ENCODE measurements at places on chromosomes 4 and X.

DNA sequence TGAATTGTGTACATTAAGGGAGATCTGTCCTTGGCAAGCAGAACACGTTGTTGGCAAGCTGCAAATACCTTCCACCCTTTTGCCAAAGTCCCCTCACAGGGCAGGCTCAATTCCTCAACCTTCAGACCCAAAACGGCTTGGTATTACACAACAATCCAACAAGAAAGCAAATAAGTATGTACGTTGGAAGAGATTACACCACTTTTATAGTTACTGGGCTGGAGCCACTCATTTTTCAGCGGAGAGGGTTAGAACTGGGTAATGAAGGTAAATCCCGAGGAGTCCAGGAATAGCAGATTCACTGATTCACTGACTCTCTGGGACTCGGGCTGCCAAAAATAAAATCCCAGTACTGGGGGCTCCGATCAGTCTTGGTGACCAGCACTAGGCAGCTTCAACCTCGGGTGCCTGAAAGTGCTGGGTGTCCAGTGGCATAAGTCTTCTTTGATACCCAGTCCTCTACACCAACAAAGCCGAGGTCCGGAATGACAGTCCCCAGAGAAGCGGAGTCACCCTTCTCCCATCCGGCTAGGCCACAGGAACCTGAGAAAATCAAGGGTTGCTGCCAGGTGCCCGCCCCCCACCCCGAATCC is 587 bp downstream of the TIMM8A start:
- DNase-seq: peak; percentile 28

DNA sequence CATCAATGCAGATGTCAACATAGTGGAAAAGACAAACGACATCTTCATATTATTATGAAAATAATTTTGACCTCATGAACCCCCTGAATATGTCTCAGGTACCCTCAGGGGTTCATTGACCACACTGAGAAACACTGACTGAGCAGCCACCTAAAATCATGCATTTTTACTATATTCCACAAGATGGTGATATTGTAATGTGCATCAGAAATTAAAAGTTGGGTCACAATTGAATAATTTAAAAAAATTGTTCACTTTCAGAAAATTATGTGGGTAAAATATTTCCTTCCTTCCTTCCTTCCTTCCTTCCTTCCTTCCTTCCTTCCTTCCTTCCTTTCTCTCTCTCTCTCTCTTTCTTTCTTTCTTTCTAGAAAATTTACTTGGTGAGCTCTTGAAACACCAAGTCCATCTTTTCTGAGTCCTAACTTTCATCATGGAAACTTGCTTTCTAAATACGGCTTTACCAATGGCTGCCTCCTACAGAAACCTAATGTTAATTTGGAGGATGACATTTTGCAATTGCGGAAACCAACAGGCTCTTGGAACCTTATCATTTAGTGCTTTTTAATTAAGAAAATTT is 103.6 kb downstream of the RTL3 start:
- no peak for DNase-seq

DNA sequence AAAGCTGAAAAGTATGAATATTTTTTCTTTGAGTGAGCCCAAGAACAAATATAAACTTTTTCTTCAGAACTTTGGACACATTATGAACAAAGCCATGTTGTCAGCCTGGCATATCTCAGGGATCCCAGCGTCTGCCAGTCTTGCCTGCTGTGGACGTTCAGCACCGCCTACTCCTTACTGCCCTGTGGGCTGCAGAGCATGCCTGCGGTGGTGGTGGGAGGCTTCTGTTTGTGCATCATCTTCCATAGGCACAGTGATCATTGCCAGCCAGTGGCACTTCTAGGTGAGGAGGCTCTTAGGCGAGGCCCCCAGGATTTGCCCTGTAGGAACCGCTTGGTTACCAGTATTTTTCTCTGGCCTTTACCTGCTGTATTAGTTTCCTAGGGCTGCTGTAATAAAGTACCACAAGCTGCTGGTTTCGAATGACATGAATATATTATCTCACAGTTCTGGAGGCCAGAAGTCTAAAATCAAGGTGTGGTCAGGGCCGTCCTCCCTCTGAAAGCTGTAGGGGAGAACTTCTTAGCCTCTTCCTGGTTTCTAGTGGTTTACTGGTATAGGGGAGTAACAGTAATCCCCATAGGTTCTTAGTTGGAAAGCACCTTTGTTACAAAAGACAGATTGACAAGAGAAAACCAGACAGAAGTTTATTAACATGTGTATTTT is 15.4 kb downstream of the ANXA3 start:
- no peak for DNase-seq

GRCh38 chr4:177116161-177116560 is 193.5 kb upstream of the NEIL3 start:
- DNase-seq: no peak

DNA sequence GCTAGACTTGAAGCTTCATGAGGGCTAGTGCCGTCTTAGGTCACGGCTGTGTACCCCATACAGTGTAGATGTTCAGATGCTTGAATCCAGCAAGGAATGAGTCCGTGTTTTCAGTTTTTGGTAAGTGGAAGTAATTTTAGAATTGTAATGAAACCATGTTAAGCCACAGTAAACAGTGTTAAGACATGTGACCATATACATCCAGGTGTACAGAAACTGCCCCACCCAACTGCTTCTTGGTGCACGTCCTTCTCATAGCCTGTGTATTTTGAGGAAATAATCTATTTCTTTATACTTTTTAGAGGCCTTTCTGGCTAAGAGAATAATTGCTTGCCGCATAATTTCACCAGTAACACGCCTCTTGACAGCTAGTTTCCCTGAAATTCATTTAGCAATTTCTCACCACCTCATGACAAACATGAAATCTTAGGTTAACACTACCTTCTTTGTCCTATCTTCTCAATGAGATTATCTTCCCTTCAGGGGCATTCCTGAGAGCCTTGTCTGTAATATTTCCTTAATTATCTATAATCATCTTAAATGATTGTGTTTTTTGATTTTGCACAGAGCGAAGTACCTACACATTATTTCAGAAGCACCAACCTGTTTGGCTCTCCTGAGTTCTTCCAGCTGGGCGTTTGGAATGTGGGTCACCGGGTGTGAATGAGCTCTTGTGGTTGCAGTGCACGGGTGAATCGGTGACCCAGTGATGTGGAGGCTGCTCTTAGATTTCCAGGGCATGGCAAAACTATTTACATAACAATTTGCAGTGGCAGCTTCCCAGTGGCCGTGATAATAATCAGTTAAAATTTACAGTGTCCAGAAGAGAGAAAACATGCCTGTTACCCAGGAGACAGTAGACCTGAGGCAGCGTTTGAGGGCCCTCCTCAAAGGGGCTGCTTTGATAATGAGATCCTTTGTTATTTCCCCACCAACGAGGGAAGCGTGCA is 50.2 kb upstream of the TADA2B start:
- DNase-seq: no peak

DNA sequence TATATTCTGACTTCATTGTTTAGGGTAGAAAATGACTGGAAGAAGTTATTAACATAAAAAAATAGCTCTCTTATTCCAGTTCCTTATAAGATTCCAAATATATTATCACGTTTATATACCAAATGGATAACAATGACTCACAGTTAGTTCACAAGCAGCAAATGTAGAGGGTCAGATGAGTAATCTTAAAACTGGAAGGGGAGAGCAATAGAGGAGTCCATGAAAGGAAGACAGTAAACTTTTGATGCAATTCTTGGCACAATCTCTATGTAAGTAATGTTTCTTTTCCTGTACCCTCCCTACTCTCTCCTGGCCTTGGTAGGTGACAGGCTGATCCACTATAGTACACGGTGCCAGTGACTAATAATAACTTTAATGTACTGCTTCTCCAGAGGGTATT is 259.0 kb upstream of the TRPC5 start:
- DNase-seq: no peak

GRCh38 chr4:17066972-17067371 is 168.5 kb upstream of the LDB2 start:
- DNase-seq: no peak

DNA sequence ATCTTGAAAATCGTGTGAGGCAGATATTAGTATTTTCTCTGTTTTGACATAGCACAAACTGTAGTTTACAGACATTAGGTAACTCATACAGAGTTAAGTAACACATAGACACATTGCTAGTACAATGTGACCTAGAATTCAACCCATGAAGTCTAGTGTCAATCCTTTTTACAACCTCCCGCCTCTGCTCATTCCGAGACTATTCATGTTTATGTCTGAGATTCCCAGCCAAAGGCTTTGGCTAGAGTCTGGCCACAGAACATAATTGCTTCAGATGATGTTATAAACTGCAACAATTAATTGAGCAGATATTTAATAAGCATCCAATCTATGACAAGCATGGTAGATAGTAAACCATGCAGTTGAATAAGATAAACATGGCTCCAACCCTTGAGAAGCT is 841.0 kb downstream of the STIM2 start:
- no peak for DNase-seq

GRCh38 chrX:106948641-106949040 is 28.4 kb downstream of the CLDN2 start:
- no peak for DNase-seq

GRCh38 chr4:185793716-185794115 is 18.3 kb downstream of the SORBS2 start:
- no peak for DNase-seq

DNA sequence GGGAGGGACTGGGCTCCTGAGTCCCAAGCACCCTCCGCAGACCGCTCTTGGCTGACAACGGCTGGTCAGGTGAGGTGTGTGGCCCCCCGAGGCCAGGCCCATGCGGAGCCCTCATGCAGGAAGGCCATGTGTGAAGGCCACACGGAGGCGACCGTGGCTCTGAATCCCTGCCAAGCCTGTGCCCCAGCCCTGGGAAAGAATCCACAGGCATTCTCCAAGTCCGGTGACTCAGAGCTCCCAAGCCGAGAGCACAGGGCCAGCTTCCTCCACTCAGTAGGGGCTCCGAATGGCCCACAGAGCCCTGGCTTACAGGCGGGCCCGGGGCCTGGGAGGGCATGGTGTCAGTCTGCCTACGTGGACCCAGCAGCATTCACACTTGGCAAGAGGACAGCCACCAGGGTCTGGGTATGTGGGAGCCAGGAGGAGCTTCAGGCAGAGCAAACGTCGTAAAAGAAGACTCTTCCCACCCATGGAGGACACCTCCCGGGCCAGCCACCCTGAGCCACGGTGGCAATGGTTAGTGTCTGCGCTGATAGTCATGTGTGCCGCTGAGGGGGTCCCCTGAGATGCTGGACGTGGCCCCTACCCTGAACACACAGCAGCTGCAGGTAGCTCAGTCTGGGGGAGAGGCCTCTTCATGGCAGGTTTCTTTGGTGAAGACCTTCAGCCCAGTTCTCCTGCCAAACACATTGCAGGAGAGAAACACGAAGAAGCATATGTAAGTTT is 105.7 kb downstream of the PSAPL1 start:
- DNase-seq: peak; percentile 62

GRCh38 chr4:159188646-159189045 is 85.8 kb downstream of the RAPGEF2 start:
- no peak for DNase-seq

- DNase-seq: no peak
Measured at GRCh38 chr4:162705130-162705803, 461.4 kb downstream of the NAF1 start.

DNA sequence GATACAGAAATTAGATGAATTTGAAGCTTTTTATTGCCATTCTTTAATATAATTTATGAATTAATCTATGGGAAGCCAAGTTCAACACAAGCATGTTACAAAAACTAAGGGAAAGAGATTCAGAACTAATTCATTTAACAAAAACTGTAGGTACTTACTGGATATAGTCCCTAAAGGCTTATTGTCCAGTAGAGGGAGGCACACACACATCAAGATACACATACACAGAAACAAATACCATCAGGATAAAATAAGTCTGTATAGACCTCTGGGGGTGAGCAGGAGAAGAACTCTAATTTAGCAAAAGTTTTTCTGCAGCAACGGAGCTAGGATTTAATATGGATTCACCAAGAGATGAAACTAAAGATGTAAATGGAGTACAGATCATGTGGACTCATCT is 83.0 kb upstream of the IL13RA1 start:
- peak; percentile 6 for DNase-seq

DNA sequence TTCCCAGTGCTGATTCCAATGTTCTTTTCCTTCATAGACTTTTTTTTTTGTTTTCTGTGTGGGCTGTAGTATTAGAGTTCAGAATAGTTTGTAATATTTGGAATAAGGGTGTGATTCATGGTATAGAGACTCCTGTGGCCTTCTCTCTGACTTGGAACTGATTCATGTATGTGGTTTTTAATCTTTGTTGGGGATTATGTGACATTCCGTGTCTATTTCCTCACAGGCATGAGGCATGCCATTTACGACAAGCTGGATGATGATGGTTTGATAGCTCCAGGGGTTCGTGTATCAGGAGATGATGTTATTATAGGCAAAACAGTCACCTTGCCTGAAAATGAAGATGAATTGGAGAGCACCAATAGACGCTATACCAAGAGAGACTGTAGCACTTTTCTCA is 44.4 kb downstream of the POLR2B start:
- no peak for DNase-seq
